ENCODE measurements at places on chromosomes 12 and 14. TPM values are rescaled to one million over a fixed set of nuclear protein-coding genes. Genes with fewer than 3 reads are reported as not detected.
A peak's percentile ranks its signal among the peaks of the same experiment; 100 is the strongest.

GRCh38 chr12:16920451-16920850 is 314.5 kb upstream of the LMO3 start:
- no peak for DNase-seq
- peaks cover 15% of the 10 kb centered on the region for H3K36me3 ChIP-seq
- H3K4me3 ChIP-seq, result no peak overlapping the region
- H3K27me3 ChIP-seq, result no peaks in the 10 kb centered on the region
- H3K27ac ChIP-seq, result no peak overlapping the region

DNA sequence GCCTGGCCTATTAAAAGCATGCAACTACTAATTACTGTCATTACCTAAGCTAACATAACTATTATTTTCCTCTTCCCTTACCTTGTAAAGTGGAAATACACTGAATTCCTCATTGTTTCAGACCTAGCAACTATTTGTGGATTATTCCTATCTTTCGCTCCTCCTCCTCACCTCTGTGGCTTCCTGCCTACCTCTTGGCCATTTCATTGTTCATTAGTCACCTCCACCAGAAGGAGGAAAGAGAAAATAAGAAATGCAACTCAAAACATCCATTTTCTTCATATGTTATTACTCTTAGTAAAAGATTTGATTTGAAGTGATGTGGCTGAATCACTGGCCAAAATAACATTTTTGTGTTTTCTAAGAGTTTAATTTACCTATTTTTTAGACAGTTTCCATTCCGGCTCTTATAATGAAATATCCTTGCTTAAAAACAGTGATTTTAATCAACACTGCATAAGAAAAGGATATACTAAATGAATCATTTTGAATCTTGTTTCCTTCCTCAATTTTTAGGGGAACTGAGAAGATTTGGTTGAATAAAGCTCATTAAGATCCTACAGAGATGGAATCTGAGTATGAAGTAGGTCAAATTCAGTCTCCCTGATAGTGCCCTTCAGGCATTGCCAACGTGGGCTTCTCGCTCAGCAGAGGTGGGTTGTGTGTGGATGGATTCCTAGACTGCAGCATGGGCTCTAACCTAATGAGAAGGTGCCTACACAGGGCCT is 27.6 kb upstream of the ARHGAP5 start:
- H3K36me3 ChIP-seq, result peaks cover 3% of the 10 kb centered on the region
- DNase-seq, result no peak
- peaks cover 14% of the 10 kb centered on the region for H3K4me1 ChIP-seq
- no peaks in the 10 kb centered on the region for H3K27me3 ChIP-seq
- no peak overlapping the region for H3K27ac ChIP-seq

Gene CACNA2D4
- 0.46 TPM for total RNA-seq

DNA sequence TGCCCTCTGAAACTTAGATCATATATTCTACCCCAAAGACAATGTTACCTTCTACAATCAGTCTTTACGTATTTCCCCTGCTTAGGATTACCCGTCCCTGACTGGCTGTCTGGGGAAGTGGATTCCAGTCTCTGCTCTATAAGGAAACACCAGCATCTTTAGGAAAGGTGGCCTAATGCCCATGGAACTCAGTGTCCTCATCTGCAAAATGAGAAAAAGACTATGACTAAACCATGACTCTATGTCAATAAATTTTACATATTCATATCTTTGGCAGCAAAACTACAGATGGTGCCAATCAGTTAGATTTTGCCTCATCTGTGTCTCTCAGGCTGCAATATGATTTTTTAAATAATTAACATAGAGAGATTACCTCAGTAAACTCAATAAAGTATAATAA is 133.8 kb downstream of the ITPR2 start:
- DNase-seq, result no peak
- H3K4me3 ChIP-seq, result no peak overlapping the region
- H3K27ac ChIP-seq, result peak overlapping the region; percentile 6
- no peaks in the 10 kb centered on the region for H3K27me3 ChIP-seq

DNA sequence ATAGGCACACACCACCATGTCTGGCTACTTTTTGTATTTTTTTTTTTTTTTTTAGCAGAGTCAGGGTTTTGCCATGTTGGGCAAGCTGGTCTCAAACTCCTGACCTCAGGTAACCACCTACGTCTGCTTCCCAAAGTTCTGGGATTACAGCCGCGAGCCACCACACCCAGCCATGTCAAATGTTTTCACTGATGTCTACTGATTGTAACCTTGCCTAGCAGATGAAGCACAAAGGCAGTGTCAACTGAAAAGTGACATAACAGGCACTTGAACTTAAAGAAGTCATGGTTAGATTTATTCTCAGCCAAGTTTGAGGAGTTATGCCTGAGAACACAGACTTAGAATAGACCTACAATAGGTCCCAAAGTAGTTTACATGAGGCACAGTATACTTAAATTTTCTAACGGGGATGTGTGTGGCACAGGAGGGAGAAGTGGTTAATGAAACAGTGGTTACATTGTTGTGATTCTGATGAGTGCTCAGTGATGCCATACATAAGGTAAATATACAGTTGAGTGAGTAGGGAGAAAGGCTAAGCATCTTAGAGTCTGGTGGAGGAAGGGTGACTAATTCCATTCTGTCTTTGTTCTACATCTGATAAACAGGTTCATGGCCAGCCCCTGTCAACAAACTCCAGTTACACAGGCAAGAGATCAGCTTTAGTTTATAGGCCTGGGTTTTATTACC is 12.6 kb upstream of the RNASE4 start:
- H3K36me3 ChIP-seq, result no peaks in the 10 kb centered on the region
- H3K4me1 ChIP-seq, result peaks cover 9% of the 10 kb centered on the region
- no peak overlapping the region for H3K4me3 ChIP-seq
- peaks cover 7% of the 10 kb centered on the region for H3K27me3 ChIP-seq

Measured in WTC11 (cell line).